ENCODE measurements at places on chromosomes 6 and 20.
A peak's percentile ranks its signal among the peaks of the same experiment; 100 is the strongest.

GRCh38 chr6:68876792-68877493 is 241.9 kb downstream of the ADGRB3 start:
- DNase-seq: no peak

DNA sequence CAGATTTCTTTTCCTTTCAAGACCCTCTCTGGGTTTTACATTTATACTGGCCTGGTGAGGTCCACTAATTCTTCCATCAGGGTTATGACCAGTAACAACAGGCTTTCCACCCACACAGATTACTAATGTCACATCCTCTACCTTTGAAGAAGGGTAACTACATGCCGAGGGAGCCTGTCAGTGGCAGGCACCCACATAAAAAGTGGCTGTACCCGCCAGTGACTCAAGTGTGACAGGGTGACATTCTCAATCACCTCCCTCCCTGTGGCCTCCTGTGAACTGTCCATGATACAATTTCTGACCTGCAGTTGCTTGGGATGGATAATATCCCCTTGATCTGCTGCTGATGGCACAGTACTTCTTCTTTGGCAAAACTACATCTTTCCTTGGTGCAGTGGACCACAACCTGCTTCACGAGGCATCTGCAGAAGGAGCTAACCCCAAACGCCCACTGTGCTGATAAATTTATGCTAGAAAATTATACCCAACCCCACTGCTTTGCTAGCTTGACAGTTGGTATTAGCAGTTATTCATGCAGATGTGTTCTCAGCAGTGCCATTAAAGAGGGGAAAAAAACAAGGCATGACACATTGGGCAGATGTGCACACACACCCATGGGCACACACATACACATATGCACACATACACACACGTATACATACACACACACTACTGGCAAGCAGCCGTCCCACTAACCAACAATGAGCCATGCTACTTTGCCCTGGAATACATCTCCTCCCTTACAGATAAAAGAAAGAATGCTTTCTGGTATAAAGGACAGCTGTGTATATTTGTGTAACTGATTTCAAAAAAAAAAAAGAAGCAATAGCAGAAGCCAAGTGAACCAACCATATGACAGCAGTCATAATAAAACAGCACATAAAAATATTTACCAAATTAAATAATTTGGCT is 20.8 kb downstream of the GFOD1 start:
- peak; percentile 68 for DNase-seq

- DNase-seq: no peak
These were observed 66.2 kb downstream of the ROS1 start for GRCh38 chr6:117359581-117359980.

DNA sequence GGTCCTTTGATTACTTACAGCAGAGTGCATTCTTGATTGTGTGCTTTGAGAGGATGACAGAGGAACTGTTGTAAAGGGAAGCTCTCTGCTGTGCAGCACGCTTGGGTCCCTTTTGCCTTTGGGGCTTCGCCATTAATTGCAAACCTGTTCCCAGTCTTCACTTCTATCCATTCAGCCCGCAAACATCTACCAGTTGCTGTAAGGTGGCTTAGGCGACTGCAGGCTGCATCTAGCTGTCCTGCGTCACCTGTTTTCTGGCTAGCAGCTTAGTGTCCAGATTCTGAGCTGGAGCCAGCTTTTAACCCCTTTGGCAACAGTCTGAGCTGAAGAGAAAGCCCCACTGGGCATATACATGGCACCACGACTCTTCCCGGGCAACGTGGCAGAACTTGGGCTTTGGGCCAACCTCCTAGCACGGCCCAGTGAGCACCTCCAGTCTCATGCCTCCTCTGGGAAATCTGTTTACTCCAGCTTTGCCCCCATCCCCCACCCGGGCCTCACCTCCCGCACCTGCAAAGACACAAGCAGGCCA is 2.5 kb upstream of the FASTKD5 start:
- no peak for DNase-seq

DNA sequence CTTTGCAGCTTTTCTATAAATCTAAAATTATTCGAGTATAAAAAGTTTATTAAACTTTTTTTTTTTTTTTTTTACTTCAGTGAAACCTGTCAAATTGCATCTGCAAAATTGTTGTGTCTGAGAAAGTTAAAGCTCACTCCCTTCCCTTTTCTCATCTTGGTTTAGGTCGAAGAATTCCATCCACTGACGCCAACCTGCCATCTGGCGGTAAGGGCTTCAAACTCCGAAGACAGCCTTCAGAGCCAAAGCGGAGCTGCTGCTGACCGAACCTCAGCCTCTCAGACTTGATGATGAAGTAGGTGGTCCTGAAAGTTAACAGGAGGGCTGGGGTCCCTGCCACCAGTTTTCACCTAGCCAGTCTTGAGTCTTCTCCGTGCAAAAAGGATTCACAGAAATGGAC is 29.6 kb upstream of the VAPB start:
- no peak for DNase-seq

DNA sequence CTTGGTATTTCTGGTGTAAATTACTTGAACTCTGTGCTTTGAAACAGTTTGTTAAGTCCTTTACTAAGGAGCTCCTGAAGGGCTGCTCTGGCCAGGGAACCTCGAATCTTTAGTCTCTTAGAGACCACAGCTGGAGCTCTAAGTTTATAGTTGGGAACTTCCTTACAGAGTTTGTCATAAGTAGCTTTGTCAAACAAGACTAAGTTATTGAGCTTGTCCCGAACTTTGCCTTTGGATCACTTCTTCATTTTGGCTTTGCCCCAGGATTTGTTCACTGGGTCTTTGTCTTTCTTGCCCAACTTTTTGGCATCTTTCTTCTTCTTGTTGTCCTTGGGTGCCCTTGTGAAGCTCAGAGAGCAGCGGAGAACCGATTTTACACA is 64.8 kb downstream of the FAM50B start:
- no peak for DNase-seq

DNA sequence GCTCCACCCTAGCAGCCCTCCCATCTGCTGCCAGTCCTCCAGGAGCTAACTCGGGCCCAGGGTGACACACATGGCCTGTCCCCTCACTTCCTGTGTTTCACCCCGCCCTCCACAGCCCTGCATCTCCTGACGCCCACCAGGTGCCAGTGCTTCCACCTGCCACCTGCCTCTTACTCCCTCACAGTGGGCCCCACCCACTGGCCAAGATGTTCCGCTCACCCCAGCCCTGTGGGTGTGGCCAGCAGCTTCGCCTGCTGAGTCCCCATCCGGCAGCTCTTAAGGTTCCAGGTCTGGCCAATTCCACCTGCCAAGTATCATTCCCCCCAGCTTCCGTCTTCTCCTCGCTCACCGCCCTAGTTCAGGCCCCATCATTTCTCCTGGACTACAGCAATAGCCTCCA is 184.1 kb downstream of the MBOAT1 start:
- DNase-seq: no peak

- DNase-seq: no peak
These were observed 101.5 kb downstream of the RPP40 start for GRCh38 chr6:4902363-4902762.

DNA sequence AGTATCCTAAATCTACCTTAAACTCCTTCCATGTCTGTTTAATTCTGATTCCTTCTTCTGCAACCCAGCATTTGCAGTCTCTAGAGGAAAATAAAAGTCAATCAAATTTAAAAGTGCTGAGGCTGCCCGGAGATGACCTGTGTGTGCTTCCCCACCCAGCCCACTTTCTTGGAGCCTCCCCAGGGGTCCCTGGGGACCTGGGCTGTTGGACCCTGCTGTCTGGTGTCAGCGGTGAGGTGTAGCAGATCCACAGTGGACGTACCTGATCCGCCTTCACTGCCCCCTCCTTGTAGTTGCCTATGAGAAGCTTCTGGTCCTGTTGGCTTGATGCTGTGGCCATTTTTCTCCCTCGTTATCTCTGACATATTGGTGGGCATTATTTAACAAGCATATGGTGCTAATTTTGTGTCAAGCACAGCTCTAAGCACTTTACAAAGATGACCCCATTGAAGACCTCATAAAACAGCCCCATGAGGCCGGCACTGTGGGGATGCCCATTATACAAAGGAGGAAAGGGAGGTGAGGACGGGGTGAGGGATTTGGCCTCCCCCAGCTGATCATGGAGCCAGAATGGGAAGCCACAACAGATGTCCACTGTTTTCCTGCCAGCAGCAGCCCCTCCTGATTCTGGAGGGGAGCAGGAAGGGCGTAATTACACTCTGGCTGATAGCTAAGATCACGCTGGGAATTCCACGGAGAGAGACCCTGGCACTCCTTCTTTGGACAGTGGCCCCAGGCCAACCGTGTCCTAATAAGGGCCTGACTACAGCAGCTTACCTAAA is 628.2 kb downstream of the CDH26 start:
- no peak for DNase-seq

- DNase-seq: no peak
These were observed 44.3 kb downstream of the HDGFL1 start for GRCh38 chr6:22613695-22614094.

DNA sequence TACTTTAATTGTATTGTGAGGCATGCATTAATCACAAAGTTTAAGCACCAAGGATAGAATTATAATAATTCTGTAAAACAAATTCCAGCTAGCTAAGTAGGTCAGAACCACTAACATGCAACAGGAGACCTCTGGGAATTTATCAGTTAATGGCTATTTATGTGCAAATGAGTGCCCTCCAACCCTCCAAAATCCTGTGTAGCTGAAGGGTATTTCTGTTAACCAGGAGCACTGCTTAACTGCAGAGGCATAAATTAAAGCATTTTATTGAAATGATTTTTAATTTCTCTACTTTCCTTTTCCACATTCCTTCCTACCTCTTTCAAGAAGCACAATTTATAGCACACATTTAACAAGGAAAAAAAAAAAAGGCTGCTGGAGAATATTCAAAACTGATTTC is 77.0 kb downstream of the MMS22L start:
- DNase-seq: no peak

- DNase-seq: no peak
These were observed 17.5 kb upstream of the KCNK16 start for GRCh38 chr6:39339868-39340550.

DNA sequence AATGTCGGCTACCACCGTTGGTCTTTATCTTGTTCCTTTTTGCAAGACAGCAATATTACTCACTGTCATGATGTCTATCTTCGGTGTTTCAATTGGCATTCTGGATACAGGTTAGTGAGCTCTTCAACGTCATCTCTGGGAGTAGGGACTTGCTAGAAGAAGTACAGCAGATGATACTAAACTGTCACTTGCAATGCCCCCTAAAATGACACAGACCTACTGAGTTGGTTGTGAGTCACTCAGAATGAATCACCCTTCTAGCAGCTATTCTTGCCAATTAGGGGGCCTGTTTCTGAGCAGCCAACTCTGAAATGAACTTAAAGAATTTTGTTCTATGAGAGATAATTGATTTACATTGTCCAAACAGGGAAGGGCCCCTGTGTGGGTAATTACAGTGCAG is 176.5 kb downstream of the SLC16A10 start:
- DNase-seq: no peak

- DNase-seq: no peak
These were observed 310.4 kb downstream of the TFAP2B start for GRCh38 chr6:51129043-51129442.

GRCh38 chr20:16641511-16642023 is 68.3 kb upstream of the KIF16B start:
- no peak for DNase-seq

DNA sequence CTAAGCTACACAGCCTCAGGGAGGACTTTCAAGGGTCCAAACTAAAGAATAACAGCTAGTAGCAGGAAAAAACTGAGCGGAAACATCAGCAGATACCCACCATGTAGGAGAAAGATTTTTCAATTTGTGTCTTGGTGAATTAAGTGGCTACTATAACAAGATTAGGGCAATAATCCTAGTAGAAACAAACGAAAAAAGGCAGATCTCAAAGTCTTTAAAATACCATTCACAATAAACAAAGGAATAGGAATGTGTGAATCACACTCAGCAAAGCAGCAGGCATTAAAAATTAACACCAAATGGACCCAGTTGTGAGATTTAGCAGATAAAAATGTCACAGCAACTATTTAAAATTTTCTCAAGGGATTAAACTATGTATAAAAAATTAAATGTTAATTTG is 761.2 kb downstream of the TENT5A start:
- DNase-seq: no peak

DNA sequence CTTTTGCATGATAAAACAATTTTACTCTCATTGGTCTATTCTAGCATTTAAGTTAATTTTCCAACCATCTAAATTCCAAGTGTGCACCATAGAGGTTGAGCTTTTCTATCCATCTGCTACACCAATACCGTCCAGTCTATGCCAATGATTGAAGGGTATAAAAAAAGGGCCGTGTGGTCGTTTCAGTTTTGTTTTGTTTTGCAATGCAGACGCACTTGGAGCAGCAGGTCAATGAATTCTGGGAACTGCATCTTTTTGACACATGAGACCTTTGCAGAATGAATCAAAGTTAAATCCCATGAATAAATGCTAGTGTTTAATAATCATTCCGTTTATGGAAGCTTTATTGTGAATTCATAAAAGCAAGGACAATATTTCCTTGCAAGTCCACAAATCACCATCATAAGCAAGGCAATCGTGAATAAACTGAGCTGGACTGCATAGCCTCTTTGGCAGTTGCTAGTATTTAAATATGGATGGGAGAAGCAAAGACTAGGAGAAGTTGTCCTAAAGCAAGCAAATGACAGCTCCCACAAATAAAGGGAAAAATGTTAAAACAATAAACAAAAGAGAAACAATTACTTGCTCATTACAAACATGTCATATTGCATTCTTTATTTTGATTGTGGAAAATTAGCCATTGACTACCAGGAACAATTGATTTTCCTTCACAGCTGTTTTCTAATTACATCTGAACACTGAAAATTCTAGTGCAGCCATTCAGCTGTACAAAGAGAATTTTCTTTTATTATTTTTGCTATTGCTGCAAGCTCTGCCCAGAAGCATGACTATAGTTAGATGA is 649.7 kb upstream of the GJE1 start:
- no peak for DNase-seq

DNA sequence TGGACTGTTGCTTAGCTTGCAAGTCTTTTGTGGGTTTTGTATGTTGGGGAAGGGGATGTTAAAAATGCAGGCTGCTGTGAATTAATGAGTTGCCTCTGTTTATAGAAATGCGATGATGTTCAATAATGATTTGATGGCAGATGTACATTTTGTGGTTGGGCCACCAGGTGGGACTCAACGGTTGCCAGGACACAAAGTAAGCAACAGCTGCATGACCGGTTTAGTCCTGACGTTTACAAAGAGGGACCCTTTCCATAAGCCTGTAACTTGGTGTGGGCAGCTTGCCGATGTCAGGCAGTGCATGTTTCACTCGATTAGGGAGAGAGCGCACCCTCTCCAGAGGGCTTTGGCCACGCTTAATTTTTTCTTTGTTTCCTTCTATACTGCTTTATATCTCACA is 1.3 kb downstream of the BTBD3 start:
- DNase-seq: no peak

DNA sequence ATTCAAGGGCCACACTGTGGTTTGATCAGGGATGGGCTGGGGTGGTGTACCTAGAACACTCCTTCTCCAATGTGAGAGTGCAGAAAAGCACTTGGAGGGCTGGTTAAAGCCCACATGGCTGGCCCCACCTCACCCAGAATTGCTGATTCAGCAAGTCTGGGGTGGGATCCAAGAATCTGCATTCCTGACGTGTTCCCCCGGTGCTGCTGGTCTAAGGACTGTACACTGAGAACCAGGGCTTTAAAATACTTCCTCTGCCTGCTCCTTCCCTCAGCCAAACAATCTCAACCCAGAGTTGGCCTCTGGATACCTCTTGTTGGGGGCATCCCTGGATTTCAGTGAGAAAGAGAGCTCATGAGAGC is 13.4 kb upstream of the OCSTAMP start:
- no peak for DNase-seq

GRCh38 chr6:47004463-47004862 is 37.7 kb downstream of the ADGRF1 start:
- DNase-seq: no peak

- DNase-seq: peak; percentile 15
These were observed 8.4 kb upstream of the STK35 start for GRCh38 chr20:2093159-2093781.

- DNase-seq: no peak
These were observed 1.9 kb downstream of the DHX16 start for GRCh38 chr6:30670760-30671527.
